ENCODE measurements at places on chromosomes 12 and 14.

GRCh38 chr12:75349946-75350345 lies 15.5 kb downstream of the GLIPR1L1 start:
- no peak for DNase-seq

- DNase-seq = no peak
These were observed 73.5 kb downstream of the ARMH4 start for GRCh38 chr14:58078471-58078870.

GRCh38 chr12:76247026-76247646 lies 101.1 kb downstream of the BBS10 start:
- no peak for DNase-seq

GRCh38 chr12:42236017-42236416 lies 2.0 kb downstream of the YAF2 start:
- no peak for DNase-seq

DNA sequence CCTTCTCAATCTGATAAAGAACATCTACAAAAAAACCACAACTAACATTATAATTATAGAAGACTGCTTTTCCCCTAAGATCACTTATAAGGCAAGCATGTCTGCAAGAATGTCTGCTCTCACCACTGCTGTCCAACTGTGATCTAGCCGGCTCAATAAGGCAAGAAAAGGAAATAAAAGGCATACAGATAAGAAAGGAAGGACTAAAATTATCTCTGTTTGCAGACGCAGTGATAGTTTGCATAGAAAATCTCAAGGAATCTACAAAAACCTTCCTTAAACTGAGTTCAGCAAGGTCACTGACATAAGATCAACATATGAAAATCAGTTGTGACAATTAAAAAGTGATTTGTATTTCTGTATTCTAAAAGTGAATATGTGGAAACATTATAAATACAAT lies 138.0 kb upstream of the EGLN3 start:
- DNase-seq = no peak

- peak; percentile 73 for DNase-seq
These were observed 4.9 kb upstream of the GPR132 start for GRCh38 chr14:105069871-105070759.

GRCh38 chr14:51094282-51094821 lies 553 bp downstream of the TRIM9 start:
- DNase-seq = peak; percentile 62

DNA sequence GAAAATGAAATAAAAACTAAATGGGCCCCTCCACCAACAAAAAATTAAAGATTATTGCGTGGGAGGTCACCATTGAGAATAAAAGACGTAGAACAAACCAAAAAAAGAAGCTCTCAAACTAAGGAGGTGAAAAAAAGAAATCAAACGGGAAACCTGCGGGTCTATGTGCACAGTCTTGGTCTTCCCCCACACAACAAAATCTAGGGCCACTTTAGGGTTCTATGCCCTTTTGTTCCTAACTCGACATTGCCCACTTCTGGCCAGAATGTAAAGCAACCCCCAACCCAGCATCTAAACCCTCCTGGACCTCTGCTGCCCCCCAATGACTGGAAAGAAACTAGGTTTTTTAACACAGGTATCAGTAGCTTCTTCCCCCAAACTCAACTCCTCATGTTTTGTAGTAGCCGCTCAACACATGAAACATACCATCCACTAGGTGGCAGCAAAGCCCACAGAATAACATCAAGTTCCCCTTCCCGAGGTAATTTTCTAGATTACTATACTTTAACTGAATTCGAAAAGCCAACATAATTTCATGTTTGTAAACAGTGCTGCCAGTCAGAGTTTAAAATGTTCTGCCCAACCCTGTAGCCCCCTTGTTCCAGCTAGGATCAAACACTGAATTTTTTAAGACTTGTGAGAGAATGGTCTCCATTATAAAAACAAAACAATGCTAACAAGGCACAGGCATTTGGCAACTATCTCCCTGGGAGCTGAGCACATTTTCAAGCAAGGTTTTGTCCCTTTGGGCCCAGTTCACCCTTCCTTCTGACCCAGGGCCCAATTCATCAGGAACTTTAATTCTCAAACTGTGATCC lies 18.7 kb downstream of the DAD1 start:
- peak; percentile 85 for DNase-seq

DNA sequence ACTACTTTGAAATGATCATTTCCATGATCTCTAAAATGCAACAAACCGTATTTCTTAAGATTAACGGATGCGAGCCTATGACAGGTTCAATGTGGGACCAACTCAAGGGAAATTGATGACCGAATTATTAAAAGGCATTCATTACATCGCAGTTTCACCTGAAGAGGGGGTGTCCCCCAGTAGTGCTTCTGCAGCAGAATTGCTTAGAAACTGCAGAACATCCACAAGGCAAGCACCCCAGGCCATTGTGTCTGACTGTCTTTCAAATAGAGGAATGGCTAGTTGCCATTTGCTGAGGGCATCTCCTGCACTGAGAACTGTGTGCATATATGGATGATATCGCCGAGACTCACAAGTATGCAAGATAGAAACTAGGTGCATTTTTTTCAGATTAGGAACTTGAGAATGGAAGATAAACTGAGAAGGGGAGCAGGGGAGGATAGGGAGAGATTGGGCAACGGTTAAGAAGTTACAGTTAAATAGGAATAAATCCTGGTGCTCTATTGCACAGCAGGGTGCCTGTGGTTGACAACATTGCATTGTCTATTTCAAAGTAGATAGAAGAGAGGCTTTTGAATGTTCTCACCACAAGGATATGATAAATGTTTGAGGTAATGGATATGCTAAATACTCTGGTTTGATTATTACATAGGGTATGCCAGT lies 234.3 kb upstream of the PLEKHG7 start:
- no peak for DNase-seq

GRCh38 chr12:1130164-1130563 lies 139.1 kb downstream of the ERC1 start:
- DNase-seq = no peak

DNA sequence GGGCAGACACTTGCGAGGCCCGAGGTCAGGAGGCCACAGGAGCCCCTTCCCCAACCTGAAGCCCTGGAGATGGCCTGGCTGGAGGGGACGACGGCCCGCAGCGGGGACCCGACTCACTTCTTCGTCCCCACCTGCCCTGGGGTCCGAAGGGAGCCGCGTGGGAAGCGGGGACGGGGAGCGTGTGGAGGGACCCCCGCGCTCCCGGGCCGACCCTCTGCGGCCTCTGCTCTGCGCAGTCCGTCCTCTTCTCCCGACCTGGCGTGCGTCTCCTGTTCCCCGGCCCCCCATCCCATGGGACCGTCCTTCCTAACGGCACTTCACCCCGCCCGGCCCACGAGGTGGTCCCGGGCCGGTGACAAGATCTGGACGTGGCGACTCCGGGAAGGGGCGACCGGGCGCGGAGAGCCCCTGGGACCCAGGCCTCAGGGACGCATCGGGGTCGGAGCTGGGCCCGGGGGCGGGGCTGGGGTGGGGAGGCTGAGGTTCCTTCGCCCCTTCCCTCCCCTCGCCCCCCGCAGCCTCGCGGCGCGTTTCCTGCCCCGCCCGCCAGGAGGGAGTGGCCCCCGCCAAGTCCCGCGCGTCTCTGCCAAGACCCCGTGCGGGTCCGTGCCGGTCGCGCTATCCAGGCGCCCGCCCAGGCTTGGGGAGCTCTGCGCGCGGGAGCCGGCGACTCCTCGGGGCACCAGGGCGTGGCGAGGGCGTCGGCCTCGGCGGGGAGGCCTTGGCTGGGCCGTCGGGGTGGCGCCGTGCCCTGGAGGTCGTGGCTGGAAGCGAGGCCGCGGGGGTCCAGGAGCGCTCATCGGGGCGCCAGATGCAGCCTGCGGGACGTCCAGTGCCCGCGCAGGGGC lies 97.1 kb downstream of the TNFAIP2 start:
- no peak for DNase-seq

DNA sequence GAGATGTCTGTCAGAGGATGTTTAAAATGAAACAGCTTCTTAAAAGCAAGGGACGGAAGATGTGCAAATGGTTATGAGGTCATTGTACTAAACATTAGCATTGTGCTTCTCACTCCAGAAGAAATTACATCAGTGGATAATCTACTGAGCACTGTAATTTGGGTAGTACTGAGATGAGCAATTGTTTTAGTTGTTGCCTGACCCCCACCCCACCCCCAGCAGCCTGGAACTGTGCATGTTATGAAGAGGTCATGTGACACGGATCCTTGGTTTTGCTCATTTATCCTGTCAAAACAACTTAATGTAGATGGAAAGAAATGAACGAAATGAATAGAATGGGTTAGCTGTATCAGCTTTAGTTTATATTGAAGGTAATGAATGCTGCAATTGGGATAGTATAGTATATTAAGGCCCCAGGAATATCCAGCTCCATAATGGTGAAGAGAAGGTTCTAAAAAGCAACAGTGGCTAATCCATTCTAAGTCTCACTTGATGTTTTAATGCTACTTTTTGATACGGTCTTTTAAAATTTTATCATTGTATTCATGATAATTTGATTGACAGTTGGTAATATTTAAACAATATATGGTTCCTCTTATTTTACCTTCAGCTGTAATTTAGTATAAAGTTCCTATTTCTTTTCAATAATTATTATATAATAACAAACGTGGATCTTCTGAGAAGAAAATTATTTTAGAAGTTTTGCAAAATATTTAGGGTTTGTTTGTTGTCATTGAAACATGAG lies 58.5 kb downstream of the WNK1 start:
- DNase-seq = peak; percentile 60

DNA sequence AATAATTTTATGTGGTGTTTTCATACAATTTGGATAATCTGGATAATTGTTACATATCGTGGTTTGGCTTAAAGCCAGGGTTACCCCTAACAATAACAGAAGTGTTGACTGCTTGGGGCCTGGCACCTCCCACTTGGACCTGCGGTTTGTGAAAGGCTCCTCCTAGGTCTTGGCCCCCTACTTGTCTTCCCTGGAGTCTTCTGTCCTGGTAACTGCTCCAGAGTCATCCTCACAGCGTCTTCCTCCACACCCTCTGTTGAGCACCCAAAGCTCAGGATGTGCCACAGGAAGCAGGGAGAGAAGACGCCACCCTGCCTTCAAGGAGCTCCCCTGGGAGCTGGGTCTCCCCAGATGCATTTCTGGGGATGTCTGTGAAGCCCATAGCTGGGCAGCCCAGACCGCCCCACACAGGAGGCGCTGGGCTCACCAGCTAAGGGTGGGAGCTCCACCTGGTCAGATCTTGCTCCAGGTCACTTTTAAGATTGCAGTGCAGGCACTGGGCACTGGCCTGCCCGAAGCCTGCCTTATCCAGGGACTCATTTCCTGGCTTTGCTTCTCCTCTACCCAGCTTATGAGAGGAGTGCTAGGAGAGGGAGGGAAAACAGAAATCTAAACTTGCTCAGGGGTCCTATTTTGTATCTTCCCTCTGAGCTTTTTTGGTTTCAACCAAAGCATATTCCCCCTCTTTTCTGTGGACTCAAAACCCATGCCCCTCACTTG lies 98.2 kb downstream of the ZFP36L1 start:
- DNase-seq = no peak

GRCh38 chr12:131559517-131560516 lies 151.1 kb upstream of the SFSWAP start:
- DNase-seq = peak; percentile 21

GRCh38 chr12:81377771-81378170 lies 299.9 kb downstream of the ACSS3 start:
- DNase-seq = no peak
